HS-27A (cell line): ENCODE measurements at places on chromosomes 5 and 9.

- DNase-seq = no peak
These were observed 90.7 kb downstream of the DAPK1 start for GRCh38 chr9:87588339-87588738.

- no peak for DNase-seq
These were observed 105.5 kb upstream of the CHD1 start for GRCh38 chr5:99034336-99034735.

DNA sequence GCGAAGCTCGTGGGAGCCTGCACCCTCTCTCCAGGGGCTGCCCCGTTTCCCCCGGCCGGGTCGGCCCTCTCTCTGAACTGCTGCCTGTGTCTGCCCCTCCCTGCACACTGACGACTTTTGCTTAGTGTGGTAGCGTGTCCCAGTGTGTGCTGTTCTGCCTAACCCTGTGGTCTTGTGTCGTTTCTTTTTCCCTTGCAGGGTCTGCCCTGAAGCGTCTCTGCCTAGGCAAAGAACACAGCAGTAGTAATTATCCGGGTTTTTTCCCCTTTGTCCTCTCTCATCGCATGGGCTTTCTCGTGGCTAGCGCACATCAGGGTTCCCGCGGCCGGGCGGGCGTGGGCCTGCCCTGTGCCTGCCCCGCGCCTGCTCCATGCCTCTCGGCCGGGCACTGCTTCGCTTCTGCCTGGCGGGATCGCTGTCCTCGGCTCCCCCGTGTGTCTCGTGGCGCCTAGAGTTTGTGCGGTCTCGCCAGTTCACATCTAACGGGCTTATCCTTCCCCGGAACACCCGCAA is 122.7 kb downstream of the WNK2 start:
- no peak for DNase-seq

DNA sequence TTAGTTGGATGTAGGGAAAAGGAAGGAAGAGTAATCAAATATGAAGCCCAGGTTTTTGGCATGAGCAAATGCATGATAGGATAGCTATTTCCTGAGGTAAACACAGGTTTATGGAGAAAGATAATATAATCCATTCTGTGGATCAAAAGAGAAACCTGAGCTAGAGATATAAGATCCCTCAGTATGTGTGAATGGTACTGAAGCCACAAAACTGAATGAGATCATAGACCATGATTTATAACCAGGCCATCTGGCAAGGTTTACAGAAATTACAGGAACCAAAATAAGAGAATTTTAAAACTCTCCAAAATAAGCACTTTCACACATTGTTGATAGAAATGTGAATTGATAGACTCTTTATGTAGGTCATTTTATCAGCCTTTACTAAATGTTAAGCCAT is 28.7 kb upstream of the ECM2 start:
- no peak for DNase-seq

DNA sequence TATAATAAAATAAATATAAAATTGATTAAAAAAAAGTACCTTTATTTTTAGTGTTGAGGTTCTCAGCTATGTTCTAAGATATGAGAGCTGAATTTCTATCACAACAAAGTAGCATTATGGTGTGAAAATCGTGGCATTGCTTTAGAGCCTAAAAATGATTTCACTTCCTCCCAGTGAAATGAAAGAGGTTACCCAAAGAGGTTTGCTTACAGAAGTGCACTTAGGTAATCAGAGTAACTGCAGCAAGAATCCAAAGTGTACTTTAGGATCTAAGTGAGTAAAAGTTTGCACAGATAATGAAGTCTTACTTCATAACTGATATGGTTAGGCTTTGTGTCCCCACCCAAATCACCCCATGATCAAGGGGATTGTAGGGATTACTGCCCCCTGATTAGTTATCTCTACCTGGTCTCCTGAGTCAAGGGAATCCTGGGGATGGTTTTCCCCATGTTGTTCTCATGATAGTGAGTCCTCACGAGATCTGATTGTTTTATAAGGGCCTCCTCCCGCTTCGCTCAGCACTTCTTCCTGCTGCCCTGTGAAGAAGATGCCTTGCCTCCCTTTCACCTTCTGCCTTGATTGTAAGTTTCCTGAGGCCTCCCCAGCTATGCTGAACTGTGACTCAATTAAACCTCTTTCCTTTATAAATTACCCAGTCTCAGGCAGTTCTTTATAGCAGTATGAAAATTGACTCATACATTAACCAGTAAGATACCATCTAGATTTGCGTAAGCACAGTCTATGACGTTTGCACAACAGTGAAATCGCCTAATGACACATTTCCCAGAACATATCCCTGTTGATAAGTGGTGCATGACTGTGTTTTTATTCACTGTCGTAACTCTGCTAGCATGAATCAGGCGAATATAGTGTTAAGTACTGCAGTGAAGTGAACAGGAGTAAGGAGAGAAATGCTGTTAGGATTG is 40.3 kb upstream of the LRRC70 start:
- no peak for DNase-seq

DNA sequence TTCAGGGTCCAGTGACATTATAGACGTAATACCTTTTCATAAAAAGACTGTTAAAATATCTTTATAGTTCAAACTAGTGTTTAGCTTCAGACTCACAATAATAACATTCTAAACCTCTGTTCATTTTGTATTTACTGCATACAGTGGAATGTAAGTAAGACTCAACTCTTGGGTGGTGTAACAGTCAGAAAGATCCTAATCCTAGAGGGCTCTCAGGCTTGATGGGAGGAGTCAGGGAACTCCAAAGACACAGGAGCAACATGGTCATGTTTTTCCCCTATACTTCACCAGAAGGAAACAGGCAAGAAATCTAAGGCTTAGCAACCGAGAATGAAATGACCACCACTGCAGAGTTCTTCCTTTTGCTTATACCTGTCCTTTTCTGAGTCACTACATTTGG is 82.6 kb downstream of the MRPS27 start:
- no peak for DNase-seq

- DNase-seq = no peak
These were observed 269.4 kb upstream of the IRX1 start for GRCh38 chr5:3325972-3326840.

- no peak for DNase-seq
These were observed 83.7 kb downstream of the HOMER1 start for GRCh38 chr5:79430196-79430595.

- DNase-seq = no peak
These were observed 5.1 kb downstream of the LCP2 start for GRCh38 chr5:170292179-170293104.

DNA sequence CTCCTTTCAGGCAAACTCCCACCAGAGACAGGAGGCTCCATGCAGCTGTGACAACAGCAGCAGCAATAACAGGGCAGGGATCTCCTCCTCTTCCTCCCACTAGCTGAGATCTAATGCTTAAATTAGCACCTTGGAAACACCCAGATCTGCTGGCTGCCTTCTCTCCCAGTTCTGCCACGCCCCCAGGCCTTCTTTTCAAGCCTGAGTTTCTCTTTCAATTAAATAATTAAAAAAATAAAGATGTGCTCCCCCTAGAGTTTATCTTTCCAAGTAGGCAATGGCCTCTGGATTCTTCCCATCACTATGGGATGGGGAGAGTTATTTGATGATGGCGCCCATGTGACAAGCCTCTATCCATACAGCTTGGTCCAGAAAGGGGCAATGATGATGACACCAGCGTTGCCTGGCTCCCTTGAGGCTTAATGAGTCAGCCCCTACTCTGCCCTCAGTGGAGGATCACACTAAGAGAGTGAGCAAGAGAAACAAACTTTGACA is 3.8 kb downstream of the FAM219A start:
- peak; percentile 54 for DNase-seq
